NCI-H1694 treated with DMSO at 0.1 percent for 48 hours (cell line): ENCODE measurements at places on chromosomes 12 and 14.

- no peak for DNase-seq
These were observed 1720.2 kb upstream of the SEL1L start for GRCh38 chr14:83253870-83254269.

DNA sequence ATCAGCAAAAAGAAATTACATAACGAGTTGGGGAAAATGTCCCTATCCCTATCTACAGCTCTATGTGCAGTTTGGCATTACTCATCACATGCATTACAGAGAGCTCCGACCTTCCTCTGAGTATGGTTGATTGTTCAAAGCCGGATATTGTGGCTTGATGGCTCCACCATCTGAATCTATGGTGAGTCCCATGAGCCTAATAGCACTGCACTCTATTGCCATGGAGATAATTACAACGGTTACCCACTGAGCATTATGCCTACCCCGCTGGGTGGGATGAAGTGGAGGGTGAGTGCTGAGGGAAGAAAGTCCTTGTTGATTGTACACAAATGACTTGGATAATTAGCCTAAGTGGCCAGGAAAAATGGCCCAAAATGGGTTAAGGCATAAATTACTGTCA lies 800.5 kb downstream of the NRXN3 start:
- no peak for DNase-seq

DNA sequence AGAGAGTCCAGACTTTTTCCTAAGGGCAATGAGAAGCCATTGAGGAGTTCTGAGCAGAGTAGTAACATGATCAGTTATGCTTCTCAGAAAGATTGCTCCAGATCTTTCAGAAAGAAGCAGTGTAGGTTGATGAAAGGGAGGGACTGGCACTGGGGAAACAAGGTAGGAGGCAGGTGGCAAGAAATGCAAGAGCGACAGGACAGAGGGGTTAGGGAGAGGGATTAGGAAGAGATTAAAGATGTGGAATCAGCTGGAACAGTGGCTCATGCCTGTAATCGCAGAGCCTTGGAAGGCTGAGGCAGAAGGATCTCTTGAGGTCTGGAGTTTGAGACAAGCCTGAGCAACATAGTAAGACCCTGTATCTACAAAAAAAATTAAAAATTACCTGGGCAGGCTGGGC lies 3.4 kb downstream of the CDCA3 start:
- no peak for DNase-seq

DNA sequence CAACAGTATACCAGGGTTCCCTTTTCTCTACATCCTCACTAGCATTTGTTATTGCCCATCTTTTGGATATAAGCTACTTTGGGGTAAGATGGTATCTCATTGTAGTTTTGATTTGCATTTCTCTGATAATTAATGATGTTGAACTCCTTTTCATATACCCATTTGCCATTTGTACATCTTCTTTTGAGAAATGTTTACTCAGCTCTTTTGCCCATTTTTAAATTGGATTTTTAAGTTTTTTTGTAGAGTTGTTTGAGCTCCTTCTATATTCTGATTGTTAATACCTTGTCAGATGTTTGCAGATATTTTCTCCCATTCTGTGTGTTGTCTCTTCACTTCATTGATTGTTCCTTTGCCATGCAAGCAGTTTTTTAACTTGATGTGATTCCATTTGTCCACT lies 22.2 kb downstream of the ESR2 start:
- DNase-seq = no peak

DNA sequence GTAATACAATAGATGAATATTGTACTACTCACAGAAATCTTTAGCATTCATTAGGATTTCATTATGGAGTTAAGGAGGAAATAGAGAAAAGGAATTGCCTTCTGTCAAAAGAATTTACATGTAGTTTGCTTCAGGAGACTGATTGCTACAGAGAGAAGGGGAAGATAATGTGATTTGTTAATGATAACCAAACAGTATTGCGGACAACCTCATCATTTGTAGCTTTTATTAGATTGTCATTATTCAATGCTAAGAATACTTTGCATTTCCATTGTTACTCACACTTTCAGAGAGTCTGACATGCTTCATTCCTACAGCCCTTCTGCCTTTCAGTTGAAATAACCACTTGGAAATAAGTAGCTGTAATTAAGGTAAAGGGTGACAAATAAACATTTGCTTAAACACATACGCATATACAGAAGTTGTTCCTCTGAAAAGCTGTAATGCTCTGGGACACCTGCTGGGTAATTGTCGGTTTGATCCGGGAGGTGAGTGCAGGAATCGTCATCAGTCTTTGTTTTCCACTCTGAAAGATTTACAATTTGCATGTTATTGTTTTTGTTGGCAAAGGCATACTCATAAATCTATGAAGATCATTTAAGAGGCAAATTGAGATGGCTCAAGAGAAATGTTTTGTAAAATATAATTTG lies 600.2 kb downstream of the TRHDE start:
- DNase-seq = no peak

DNA sequence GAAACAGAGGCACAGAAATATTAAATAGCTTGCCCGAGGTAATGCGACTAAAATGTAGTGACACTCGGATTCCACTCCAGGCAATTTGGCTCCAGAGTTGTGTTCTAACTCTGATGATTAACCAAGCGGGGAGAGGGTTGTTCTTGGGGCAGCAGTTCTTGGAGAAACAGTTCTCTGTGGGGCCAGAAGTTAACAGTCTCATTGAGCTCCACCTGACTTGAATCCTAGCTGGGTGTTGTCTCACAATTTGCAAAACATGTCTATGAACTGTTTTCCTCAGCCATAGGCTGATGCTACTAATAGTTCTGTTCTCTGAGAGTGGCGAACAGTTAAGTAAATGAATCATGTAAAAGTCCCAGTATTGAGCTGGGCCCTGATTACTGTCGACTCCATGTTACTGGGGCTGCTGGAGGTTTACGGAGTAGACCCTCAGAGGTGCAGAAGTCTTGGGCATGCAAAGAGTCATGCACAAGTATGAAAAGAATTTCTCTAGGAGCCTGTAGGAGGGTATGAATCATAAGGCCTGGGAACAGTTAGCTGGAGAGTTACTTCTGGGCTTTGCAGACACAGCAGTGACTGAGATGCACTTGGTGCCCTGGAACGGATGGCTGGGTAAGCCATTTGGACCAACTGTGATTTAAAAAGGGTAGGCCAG lies 15.4 kb upstream of the NIN start:
- no peak for DNase-seq

DNA sequence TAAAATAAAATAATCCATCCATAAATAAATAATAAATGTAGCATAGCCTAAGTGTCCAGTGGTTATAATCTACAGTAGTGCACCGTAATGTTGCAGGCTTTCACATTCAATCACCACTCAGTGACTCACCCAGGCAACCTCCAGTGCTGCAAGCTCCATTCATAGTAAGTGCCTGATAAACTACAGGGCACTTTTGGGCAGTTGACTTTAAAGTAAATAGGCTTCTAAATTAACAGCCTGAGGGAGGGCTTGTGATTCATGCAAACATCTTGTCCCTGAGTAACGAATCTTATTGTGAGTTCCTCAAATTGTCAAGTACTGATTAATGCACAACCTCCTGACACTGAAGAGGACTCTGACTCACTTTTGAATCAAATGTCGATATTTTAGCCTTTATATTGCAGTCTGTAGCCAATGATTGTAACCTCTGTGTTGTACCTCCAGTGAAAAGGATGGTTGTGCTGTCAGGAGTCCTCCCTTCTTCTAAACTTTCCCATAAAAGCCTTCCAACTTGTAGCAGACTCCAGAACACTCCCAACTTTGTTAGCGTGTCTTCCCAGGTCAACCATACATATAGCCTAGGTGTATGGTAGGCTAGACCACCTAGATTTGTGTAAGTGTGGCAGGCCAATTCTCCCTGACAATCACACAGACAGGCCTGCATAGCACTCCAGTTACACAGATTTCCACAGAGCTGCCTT lies 55.0 kb upstream of the BICD1 start:
- DNase-seq = no peak

- no peak for DNase-seq
These were observed 145.6 kb downstream of the ATP23 start for GRCh38 chr12:58086930-58087329.

- no peak for DNase-seq
These were observed 23.0 kb downstream of the MNAT1 start for GRCh38 chr14:60757567-60758002.

DNA sequence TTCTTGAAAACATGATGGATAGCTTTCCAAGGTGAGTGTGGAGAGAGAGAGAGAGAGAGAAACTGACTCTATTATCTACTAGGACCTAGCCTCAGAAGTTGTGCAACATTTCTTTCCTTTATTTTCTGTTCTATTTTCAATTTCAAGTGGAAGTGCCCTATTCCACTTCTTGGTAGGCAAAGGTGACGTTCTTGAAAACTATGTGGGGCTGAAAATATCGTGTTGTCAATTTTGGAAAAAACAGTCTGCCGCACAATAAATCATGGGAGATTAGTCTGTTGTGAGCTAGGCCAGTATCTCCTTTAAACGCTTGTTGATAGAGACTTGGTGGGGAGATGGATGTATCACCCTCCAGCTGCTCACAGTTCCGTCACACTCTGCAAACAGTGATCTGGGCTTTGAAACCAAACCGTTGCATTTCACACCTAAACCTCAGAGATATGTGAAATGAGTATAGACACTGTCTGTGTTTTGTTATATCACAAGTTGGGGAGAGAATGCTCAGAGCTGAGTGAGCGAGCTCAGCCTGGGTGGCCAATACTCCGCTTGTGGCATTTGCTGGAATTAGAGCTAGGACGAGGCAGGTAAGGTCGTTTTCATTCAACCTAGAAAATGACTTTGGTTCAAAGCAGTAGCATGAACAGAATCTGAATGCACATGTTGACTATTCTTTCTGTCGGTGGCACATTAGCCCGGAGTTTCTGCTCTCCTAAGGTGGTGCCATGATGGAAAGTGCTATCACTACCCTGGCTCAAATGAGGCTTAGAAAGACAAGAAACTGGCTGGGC lies 75.1 kb upstream of the ST8SIA1 start:
- no peak for DNase-seq

DNA sequence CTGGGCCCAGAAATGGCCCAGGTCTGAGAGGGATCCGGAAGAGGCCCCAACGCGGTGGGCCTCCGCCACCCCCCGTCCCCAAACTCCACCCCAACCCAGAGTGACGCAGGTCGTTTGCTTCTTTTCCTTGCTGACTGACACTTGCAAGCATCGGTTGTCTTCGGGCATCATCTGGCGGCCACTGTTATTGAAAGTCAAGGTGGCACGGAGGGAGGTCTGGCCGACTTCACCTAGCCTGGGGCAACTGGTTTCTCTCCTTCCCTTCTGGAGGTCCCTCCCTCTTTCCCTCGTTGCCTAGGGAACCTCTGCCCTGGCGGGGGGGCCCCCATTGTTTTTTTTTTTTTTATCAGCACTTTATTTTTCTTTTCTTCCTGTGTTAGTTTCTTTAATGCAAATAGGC lies 241.8 kb downstream of the ALG10 start:
- DNase-seq = no peak

DNA sequence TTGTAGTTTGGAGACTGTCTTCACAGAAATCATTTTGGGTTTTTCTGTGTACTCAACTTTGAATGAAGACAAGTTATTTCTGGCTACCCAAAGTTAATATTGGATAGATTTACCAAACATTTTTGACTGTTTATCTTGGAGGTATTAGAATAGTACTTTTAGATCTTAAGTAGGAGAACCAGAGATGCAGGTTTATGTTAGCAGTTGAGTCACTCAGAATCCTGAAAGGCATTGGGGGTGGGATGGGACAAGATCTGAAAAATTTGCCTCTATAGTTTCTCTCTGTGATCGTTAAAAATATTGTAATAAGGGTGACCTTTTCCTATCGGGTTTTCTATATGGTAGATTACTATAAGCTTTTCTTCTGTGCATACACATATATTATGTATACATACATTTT lies 112.3 kb downstream of the TTC6 start:
- no peak for DNase-seq

DNA sequence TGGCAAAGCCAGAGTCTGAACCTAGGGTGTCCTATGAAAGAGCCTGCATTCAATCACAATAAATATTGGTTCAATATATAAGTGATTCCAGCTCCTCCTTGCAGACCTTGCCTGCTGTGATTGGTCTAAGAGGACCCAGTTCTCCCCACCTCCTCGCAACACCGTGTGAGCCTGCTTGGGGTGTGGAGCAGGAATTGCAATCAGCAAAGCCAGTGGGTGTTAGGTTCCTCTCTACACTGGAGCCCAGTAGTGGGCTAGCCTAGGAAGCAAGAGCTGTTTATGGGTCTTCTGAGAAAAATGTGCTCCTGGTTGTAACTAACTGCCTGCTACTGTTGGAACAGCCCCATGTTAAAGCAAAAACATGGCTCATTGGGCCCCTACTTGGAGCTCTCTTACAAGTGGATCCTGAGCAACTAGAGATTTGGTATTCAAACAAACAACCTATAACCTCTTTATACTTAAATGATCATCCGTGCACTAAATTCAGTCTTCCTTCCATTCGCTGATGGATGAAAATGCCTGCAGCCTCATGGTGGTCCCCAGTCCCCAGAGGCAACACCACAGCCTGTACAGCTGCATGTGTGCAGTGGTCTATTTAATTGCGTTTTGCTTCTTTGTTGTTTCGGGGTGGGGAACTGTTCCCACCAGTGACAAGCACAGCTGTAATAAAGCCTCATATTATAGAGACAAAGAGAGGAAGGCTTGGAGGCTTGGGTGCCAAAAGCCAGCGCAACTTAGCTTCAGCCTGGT lies 3.7 kb upstream of the SELPLG start:
- DNase-seq = no peak

GRCh38 chr12:2194060-2194459 lies 141.3 kb downstream of the CACNA1C start:
- DNase-seq = no peak

GRCh38 chr12:57244312-57244696 lies 6.7 kb downstream of the STAC3 start:
- no peak for DNase-seq

DNA sequence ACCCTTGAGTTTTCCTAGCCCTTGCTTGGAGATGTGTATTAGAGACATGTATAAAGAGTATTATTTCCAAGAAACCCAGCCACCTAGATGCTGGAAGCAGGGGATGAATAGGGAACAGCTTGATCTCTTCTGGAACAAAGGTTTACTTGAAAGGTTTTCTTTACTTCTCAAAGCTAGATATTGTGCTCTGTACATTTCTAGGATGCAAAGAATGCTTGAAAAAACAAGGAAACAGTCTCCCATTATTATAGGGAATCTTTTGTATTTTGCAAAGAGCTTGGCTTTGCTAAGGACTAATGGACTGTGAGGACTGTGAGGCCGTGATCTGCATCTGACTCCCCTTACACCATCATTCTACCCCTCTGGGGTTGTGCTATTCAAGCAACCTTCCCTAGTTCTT lies 77.9 kb downstream of the PRICKLE1 start:
- no peak for DNase-seq

- DNase-seq = no peak
These were observed 6.7 kb downstream of the TRMT5 start for GRCh38 chr14:60974090-60974651.

DNA sequence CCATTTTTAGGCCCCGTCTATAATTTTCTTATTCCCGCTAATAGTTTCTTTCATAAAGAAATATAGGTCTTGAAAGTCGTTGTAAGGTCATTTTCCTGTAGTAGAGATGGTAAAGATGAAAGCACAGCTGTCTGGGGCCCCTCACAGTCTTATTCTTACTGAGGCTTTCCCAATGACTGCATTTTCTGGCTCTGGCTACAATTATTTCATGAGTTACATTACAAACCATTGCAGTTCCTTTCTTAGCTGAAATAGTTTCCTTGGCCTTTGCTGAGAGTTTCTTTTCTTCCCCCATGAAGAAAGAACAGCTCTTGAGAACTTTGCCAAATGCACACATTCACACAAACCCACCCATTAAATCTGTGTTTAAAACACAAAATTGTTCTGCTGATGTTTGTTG lies 113.0 kb downstream of the DYRK2 start:
- DNase-seq = no peak

GRCh38 chr12:51871126-51871525 lies 16.8 kb upstream of the ANKRD33 start:
- DNase-seq = no peak

- no peak for DNase-seq
These were observed 34.2 kb upstream of the OTX2 start for GRCh38 chr14:56844406-56845002.
